Esophagus muscularis mucosa (tissue), 4 donors: ENCODE measurements at places on chromosomes 3 and 15. TPM values are rescaled to one million over a fixed set of nuclear protein-coding genes. Genes with fewer than 3 reads are reported as not detected.
A peak's percentile ranks its signal among the peaks of the same experiment; 100 is the strongest.

DNA sequence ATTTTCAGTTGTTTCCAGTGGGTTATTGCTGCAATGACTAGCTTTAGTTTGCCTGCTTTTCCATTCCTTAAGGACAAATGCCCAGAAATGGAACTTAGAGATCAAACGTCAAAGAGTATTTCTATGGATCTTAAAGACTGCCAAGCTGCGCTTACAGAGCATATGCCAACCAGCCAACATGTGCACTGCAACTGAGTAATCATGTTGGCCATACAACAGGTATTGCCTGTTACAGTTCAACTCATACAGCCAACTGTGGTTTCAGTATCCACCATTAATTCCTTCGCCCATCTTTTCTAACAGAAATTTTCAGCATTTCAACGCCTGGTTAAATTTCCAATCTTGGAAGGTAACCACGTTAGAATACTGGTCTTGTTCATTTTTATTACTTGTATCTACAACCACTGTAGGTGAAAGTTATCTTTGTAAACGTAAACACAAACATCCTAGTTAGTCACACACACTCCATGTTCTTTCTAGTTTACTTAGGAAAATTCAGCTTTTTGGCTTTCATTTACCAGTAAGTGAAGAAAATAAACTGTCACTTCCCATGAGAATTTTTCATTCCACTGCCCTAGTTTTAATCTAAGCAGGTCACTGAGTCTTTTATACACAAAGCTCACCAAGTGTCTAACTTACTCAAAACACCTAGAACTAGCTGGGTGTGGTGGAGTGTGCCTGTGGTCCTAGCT lies 3.9 kb downstream of the RPL32 start:
- no peak overlapping the region for H3K4me3 ChIP-seq
- peaks cover 50% of the 10 kb centered on the region for H3K4me1 ChIP-seq

GRCh38 chr3:46303240-46303639 lies 50.7 kb upstream of the CCR2 start:
- H3K4me3 ChIP-seq: no peak overlapping the region
- no peaks in the 10 kb centered on the region for H3K27me3 ChIP-seq
- no peak overlapping the region for H3K27ac ChIP-seq
- no peaks in the 10 kb centered on the region for H3K36me3 ChIP-seq

DNA sequence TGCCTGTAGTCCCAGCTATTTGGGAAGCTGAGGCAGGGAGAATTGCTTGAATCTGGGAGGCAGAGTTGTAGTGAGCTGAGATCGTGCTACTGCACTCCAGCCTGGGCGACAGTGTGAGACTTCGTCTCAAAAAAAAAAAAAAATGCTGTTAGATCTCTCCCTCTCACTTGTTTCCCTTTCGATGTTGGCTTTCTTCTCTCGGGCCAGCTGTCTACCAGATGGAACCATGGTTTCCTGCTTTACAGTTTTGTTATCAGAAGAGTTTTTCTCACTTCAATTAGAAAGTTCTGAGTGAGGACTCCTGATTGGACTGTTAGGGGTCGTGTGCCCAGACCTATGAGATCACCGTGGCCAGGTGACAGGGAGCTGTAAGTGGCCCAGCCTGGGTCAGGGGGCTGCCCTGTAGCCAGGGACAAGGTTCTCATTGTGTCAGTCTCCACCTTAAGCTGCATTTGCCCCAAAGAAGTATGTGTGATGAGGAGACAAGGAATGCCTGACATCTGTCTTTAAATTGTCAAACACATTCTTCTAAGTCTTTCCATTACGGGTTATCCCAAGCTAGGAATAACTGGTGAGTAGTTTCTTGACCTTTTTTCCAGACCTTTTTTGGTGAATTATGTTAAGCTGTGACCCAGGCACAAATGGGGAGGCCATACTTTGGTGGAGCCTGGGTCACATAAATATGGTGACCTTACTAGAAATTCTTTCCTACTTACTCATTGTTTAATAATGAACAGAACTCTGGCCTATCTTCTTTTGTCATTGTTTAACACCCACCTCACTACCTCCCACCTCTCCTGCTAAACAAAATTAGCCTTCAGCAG lies 25.2 kb downstream of the SNAPC5 start:
- H3K4me3 ChIP-seq: no peak overlapping the region
- H3K4me1 ChIP-seq: peaks cover 15% of the 10 kb centered on the region
- no peaks in the 10 kb centered on the region for H3K36me3 ChIP-seq
- H3K27ac ChIP-seq: peak overlapping the region; percentile 1
- no peak for DNase-seq

- H3K27me3 ChIP-seq: no peaks in the 10 kb centered on the region
- no peak overlapping the region for H3K27ac ChIP-seq
- no peak overlapping the region for H3K4me3 ChIP-seq
- H3K4me1 ChIP-seq: no peaks in the 10 kb centered on the region
- DNase-seq: no peak
- H3K36me3 ChIP-seq: no peaks in the 10 kb centered on the region
These were observed 16.0 kb upstream of the PCOLCE2 start for GRCh38 chr3:142904639-142905436.

DNA sequence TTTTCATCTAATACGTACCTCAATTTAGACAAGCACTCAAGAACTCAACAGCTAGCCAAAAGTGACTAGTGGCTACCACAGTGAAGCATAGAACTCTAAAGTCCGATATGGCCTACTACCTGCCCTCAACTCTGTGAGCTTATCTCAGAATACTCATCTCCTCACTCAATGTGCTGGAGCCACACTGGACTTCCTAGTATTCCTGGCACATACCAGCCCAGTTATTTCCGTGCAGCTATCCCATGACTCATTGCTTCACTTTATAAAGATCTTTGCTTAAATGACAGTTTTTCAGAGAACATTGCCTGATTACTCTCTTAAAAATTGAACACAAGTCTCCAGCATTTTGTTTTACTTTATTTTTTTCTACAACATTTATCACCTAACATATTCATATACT lies 524.7 kb downstream of the PYDC2 start:
- no peak overlapping the region for H3K4me3 ChIP-seq
- no peaks in the 10 kb centered on the region for H3K27me3 ChIP-seq
- H3K27ac ChIP-seq: no peak overlapping the region
- H3K36me3 ChIP-seq: no peaks in the 10 kb centered on the region

GRCh38 chr3:113741086-113741485 lies 5.0 kb downstream of the NAA50 start:
- H3K4me3 ChIP-seq: no peak overlapping the region
- H3K36me3 ChIP-seq: no peaks in the 10 kb centered on the region
- no peak overlapping the region for H3K27ac ChIP-seq
- peaks cover 75% of the 10 kb centered on the region for H3K4me1 ChIP-seq

- H3K27me3 ChIP-seq: no peaks in the 10 kb centered on the region
- H3K4me1 ChIP-seq: no peaks in the 10 kb centered on the region
- DNase-seq: no peak
- H3K36me3 ChIP-seq: peaks cover 31% of the 10 kb centered on the region
- no peak overlapping the region for H3K4me3 ChIP-seq
- H3K27ac ChIP-seq: no peak overlapping the region
These were observed 61.8 kb upstream of the RPL32 start for GRCh38 chr3:12903000-12903800.

DNA sequence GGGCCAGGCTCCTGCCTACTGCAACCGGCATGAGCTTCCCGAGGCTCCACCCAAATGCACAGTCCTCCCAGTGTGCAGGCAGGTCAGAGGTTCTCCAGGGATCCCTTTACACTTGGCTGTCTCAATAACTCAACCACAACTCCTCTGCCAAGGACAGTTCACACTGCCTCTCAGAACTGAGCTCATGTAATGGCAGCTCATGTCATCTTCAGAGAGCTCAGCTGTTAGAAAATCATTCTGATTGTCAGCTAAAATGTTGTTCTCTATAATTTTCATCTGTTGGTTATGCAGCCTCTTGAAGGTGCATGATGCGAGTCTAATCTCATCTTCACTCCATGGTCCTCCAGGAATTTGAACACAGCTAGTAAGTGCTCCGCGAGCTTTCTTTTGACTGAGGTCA lies 76.7 kb downstream of the SST start:
- H3K4me1 ChIP-seq: no peaks in the 10 kb centered on the region
- no peak overlapping the region for H3K27ac ChIP-seq
- no peaks in the 10 kb centered on the region for H3K36me3 ChIP-seq
- DNase-seq: no peak
- no peak overlapping the region for H3K4me3 ChIP-seq
- H3K27me3 ChIP-seq: no peaks in the 10 kb centered on the region

DNA sequence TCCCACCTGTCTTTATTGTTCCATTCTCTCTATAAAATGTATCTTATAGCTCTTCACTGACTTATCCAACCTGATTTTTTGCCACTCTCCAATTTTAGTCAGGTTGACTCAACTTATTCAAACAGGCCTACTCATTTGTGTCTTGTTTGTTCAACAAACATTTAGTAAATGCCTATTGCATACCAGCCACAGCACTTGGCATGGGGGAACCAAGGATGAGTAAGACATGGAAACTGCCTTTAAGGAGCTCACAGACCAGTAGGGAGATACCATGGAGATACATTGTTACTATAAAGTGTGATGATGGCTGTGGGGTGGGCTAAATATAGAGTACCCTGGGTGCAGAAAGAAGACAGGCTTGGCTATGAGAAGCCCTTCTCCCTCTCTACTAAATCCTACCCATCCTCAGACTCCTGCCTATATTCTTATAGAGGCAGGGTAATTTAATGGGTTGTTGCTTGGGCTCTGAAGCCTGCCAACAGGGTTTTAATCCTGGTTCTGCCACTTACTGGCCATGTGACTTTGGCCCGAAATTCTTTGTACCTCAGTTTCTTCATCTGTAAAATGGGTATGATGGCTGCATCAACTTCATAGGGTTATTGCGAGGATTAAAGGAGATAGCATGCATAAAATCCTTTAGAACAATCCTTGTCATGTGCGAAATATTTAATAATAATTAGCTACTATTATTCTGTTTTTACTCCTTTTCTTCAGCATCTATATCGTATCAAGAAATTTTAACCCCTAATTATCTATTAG lies 348.5 kb upstream of the UMPS start:
- no peak for DNase-seq
- H3K4me3 ChIP-seq: no peak overlapping the region
- H3K27me3 ChIP-seq: no peaks in the 10 kb centered on the region
- no peaks in the 10 kb centered on the region for H3K36me3 ChIP-seq
- no peaks in the 10 kb centered on the region for H3K4me1 ChIP-seq
- H3K27ac ChIP-seq: no peak overlapping the region

DNA sequence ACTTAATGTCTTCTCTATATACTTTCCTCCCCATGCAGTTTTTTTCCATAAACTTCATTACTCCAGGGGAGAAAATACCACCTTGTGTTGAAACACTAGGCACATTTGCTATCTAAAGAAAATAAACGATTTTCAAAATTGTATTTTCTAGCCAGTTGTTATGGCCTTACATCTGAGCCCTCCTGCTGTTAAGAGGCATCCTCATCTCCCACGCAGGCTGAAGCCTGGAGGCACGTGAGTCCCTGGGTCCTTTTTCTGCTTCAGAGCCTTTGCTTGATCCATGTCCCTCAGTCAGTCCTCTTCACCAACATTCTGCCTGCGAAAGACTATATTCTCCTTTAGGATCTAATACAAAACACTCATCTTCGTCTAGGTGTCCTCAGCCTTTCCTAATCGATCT lies 479.6 kb upstream of the ZNF717 start:
- no peaks in the 10 kb centered on the region for H3K27me3 ChIP-seq
- no peak overlapping the region for H3K27ac ChIP-seq
- DNase-seq: no peak
- no peaks in the 10 kb centered on the region for H3K36me3 ChIP-seq

GRCh38 chr3:61559136-61559731 lies 2.1 kb upstream of the PTPRG start:
- H3K4me1 ChIP-seq: peaks cover 5% of the 10 kb centered on the region
- H3K4me3 ChIP-seq: peak overlapping the region; percentile 83
- no peaks in the 10 kb centered on the region for H3K36me3 ChIP-seq
- H3K27ac ChIP-seq: no peak overlapping the region
- no peaks in the 10 kb centered on the region for H3K27me3 ChIP-seq
- DNase-seq: no peak

DNA sequence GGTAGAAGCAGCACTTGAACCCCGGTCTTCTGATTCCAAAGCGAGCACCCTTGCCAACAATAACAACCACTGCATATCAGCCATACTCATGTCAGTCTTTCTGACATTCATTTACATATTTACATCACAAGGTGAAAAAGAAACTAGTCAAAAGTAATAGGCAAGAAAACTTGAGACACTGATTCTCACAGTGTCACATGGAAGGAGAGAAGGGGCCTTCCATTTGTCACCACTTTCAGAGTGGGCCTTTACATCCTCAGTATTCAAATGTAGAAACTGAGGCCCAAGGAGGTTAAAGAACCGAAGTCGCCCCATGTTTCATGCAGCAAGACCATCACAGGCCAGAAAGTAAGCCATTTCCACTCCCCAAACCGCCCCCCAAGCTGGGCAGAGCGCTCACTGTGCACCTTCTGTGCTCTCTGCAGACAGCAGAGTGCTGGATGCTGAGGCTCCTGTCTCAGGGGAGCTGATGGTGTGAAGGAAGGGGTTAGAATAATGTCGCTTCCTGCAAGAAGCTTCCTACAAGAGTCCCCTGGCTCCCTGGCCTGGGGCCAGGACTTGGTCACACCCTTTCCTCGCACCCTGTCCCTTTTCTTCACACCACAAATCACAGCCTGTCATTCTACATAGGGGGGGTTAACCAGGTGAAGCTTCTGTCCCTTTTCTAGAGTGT lies 260.1 kb downstream of the UACA start:
- no peak for DNase-seq
- no peak overlapping the region for H3K4me3 ChIP-seq
- no peaks in the 10 kb centered on the region for H3K27me3 ChIP-seq
- H3K36me3 ChIP-seq: no peaks in the 10 kb centered on the region

DNA sequence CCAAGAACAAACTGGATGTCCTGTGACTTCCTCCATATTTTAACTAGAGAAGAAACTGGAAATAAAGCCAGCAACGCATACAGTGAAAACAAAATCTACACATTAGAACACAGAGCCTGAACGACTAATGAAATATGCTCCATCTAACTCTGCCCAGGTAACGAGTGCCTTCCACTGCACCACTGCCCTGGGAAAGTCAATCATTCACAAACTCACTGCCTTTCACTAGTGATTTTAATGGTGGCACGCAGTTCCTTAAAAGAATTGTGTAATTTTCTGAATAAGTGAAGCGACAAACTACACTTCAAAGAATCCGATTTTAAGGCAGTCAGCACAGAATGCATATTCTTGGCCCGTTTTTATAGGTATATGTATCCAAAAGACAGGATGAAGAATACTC lies 416.0 kb downstream of the SHQ1 start:
- H3K27me3 ChIP-seq: no peaks in the 10 kb centered on the region
- no peak overlapping the region for H3K27ac ChIP-seq
- H3K4me3 ChIP-seq: no peak overlapping the region
- DNase-seq: no peak

- no peaks in the 10 kb centered on the region for H3K36me3 ChIP-seq
- no peak overlapping the region for H3K27ac ChIP-seq
- no peak for DNase-seq
These were observed 107.2 kb upstream of the RGMA start for GRCh38 chr15:93196135-93196670.

The IL12A gene
- total RNA-seq: 1.1 TPM

The FOXL2NB gene
- not detected for total RNA-seq

The UBA7 gene
- total RNA-seq: 33.2 TPM

The GPR149 gene
- total RNA-seq: not detected

The SNX4 gene
- total RNA-seq: 47.3 TPM

The ASB14 gene
- total RNA-seq: not detected

The GLT8D1 gene
- 37.7 TPM for total RNA-seq
